ENCODE measurements at places on chromosomes 12 and 14. TPM values are rescaled to one million over a fixed set of nuclear protein-coding genes. Genes with fewer than 3 reads are reported as not detected.

Gene LRRK2
- 0.11 TPM for total RNA-seq

Gene WNT5B
- 8.9 TPM for total RNA-seq

DNA sequence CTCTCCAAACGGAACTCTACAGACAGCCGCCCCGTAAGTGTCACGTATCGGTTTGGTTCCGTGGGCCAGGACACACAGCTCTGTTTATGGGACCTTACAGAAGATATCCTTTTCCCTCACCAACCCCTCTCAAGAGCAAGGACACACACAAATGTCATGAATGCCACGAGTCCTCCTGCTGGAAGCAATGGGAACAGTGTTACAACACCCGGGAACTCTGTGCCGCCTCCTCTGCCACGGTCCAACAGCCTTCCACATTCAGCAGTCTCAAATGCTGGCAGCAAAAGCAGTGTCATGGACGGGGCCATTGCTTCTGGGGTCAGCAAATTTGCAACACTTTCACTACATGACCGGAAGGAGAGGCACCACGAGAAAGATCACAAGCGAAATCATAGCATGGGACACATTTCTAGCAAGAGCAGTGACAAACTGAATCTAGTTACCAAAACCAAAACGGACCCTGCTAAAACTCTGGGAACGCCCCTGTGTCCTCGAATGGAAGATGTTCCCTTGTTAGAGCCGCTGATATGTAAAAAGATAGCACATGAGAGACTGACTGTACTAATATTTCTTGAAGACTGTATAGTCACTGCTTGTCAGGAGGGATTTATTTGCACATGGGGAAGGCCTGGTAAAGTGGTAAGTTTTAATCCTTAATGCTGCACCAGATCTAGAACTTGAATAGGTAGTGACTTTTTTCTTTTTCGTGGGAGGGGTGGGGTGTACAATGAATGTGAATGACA is 69.7 kb downstream of the WDR20 start:
- DNase-seq = no peak

DNA sequence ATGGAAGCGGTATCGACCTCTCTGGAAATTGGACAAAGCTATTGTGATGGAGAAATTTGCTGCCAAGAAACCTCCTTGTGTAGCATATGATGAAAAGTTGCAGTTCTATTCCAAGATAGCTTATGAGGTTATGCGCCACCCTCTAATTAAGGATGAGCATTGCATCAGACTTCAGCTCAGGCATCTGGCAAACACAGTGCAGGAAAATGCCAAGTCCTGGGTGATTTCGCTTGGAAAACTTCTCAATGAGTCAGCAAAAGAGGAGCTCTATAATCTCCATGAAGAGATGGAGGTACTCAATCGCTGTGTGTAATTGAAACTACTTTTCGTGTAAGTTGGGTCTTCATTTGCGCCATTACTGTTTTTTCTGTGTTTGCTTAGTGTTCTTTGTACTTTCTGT is 51.2 kb downstream of the DNAH10 start:
- no peak for DNase-seq
